NCI-H460 (cell line): ENCODE measurements at places on chromosomes 12 and 14.

GRCh38 chr12:13311551-13311950 is 115.0 kb downstream of the EMP1 start:
- DNase-seq, result no peak

- no peak for DNase-seq
Observed at GRCh38 chr12:71152851-71153250, 4.9 kb downstream of the TSPAN8 start.

GRCh38 chr12:51028813-51029150 is 2.6 kb upstream of the SLC11A2 start:
- no peak for DNase-seq

GRCh38 chr12:52243259-52243855 is 10.3 kb downstream of the KRT7 start:
- DNase-seq, result peak; percentile 26

GRCh38 chr14:32104308-32104707 is 27.2 kb downstream of the ARHGAP5 start:
- no peak for DNase-seq

GRCh38 chr12:24425601-24425970 is 476.1 kb upstream of the SOX5 start:
- no peak for DNase-seq

DNA sequence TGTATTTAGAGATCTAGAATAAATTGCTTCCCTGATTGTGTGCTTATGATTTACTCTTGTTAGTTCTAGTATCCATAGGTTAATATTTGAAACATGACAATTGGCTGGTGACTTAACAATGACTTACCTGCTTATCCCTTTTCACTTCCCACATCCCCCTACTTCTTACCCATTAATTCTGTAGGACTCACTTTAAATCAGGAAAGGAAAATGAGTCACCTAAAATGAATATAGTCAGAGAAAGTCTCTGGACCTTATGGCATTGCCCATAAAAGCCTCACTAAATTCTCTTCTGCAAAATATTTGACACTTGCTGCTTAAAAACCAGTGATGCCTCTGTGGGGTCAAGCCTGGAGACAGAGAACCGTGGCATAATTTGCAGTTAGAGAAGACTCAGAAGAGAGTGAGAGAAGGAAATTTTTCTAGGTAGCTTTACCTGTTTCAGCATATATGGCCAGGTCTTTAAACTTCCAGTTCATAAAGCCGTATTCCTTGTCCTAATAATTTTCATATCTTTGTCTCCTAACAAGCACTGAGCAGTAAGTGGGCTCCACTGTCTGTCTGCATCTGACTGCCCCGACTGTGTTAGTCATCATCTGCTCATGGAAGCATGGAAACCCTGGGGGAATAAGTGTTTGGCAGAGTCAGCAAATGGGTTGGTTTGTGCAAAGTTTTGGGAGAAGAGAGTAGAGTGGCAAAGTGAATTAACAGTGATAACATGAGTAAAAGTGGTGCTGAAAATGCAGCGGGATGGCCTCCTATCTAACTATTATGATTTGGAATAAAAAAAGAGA is 294.4 kb downstream of the AKAP6 start:
- DNase-seq, result no peak

GRCh38 chr12:132169376-132169775 is 25.1 kb downstream of the NOC4L start:
- DNase-seq, result no peak

DNA sequence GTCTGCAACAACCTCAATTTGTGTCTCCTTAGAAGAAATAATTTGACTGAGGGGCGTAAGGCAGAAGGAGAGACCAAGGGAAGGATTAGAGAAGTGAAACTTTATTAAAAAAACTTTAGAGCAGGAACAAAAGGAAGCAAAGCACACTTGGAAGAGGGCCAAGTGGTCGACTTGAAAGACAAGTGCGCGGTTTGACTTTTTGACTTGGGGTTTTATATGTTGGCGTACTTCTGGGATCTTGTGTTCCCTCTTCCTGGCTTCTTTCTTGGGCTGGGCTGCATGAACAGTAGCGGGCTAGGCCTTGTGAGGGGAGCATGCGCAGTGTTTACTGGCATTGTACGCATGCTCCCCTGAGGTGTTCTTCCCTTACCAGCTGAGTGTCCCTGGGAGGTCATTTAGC is 369.3 kb upstream of the DCN start:
- DNase-seq, result no peak

GRCh38 chr12:27953348-27953747 is 19.2 kb downstream of the PTHLH start:
- DNase-seq, result no peak

DNA sequence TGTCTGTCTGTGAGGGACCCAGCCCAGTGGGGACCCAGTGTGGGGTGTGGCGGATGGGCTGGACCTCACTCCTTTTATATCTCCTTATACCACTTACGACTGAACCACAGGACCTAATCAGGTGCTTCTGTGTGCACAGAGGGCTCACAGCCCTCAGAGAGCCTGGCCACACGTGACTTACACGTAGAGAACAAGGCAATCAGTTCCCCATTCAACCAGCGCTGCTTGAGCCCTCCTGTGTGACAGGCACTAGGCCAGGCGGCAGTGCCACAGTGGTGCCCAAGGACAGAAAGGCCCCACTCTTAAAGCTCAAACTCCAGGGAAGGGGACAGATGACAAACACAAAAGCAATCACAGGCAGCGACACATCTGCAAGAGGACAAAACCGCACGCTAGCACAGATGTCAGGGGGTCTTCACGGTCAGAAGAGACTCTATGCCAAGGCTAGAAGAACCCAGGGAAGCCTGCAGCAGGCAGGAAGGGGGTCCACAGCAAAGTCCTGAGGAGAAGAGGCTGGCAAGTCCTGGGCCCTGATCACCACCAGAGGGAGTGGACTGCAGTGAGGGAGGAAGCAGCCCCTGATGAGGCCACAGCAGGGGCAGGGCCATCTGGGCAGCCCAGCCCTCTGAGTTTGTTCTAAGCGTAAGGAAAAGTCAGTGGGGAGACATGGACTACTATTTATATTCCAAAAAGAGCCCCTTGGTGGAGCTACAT is 39.3 kb downstream of the SETD3 start:
- DNase-seq, result no peak

DNA sequence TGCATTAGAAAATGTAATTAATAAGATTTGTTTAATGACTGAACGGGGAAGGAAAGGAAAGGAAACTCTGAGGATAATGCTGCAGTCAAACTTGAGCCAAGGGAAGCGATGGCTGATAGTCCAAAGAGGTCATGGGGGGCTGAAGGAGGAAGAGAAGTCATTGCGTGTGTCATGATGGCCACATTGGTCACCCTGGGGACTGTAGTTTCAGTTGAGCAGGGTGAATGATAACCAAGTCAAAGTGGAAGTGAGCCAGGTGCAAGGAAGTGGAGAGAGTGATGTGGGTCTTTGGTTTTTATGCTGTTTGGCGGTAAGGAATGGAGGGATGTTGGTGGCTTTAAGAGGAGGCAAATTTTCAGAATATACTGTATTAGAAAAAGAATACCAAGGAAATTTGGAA is 21.6 kb downstream of the C12orf75 start:
- DNase-seq, result no peak

- no peak for DNase-seq
Observed at GRCh38 chr12:53102883-53103807, at the start of gene SOAT2. Gene SOAT2, plus strand, starts transcription at chr12:53103486. Its CDS starts 92 bp downstream, at chr12:53103578.

- DNase-seq, result no peak
Observed at GRCh38 chr14:87508333-87508732, 484.6 kb downstream of the GALC start.

DNA sequence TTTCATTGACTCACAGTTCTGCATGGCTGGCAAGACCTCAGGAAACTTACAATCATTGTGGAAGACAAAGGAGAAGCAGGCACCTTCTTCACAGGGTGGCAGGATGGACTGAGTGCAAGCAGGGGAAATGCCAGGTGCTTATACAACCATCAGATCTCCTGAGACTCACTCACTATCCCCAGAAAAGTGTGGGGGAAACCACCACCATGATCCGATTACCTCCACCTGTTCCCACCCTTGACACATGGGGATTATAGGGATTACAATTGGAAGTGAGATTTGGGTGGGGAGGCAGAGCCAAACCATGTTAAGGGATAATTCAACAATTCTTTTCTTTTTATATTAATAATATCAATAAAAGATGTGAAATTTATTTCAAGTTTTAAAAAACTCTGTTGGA is 34.1 kb downstream of the CNTN1 start:
- DNase-seq, result no peak

DNA sequence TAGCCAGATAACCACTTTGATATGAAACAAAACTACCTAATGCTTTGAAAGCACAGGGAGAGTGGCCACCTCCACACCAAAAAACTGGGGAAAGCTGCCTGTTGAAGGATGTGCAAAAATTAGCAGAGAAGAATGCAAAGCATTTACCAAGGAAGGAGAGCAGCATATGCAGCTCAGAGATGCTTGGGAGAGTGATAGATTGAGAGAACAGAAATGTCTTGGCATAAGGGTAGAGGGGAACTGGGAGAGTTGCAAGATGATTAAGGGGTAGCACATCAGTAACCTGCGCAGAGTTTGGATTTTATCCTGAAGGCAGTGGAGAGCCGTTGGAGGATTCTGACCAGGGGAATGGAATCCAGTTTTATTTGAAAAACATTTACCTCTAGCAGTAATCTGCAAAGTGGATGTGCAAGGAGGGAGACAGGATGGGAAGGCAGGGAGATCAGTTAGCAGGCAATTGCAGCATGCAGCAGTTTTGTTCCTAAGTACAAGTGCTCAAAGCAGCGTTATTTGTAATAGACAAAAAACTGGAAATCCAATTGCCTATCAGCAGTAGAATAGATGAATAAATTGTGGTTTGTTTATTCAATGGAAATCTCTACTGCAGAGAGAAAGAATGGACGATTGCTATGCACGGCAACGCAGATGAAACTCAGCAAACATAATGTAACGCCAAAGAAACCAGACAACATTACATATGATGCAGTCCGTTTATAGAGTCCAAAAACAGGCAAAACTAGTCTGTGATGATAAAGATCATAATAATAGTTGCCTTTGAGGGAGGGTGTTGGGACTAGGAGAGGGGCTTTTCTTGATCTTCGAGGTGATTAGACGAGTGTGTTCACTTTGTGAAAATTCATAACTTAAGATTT is 81.5 kb downstream of the BHLHE41 start:
- DNase-seq, result no peak

DNA sequence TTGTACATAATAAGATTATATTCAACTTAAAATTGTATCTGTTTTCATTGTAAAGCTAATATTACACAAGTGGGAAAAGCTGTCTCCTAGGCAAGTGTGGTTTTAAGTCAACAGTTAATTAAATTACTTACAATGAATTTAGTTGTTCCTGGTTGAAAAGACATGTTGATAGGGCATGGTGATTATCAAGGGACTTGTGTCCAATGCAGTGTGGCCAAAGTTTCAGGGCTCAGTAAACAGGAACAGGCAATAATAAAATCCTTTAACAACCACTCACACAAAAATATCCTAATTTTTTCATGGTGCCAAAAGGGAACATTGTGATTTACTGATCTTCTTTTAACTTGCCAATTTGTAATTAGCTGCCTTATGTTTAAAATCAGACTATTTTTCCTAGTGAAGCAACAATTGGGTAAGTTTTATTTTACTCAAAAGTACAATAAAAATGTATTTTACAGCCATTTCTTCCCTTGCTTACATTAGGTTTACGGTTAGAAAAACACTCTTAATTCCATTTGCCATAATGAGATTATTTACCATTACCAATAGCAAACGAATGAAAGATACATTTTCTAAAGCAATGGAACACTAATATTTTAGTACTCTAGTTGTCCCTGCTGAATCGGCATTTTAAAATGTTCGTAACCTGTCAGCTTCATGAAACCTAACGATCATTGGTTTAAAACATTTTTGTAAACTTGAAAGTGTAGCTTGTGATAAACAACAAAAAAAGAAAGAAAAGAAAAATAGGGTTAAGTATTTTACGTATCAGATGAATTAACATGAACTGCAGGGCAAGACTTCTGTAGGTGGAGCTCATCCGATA is 1.8 kb upstream of the WNK1 start:
- no peak for DNase-seq

- no peak for DNase-seq
Observed at GRCh38 chr12:57488402-57489156, 711 bp downstream of the MARS1 start.

GRCh38 chr12:104823985-104824461 is 134.1 kb downstream of the SLC41A2 start:
- no peak for DNase-seq

- DNase-seq, result no peak
Observed at GRCh38 chr12:124661341-124661740, 93.9 kb upstream of the NCOR2 start.

DNA sequence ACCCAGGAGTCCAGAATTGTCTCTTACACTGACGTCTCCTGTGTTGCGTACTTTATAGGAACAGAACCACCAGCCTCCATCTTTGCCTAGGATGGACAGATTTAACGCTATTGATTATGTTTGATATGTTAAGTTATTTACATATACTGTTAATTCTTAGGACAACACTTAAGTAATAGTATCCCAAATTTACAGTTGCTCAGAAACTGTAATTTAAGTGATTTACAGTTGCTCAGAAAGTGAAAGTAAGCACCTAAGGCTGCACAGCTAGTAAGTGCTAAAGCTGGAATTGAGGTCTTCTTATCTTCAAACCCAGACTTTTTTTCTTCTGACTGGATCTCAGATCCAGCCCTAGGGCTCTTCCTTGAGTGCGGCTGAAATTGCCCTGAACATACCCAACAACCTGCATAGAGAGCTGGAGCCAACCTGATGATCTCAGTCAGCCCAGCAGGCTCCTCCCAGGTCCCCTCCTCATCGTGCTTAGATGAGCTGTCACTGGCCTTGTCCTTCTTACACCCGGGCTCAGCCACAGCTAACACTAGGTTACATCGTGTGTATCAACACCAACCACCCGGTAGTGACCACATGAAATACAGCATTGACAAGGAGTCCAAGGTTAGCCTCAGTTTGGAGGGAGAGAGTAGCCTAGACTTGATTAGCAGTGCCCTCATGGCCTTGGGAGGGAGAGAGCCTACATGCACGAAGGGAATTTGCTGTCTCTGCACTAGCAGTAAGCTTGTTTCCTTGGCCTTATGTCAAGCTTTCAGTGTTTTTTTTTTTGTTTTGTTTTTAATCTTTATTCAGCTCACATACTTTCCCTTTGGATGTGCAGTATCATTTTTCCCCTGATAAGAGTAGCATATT is 111.1 kb upstream of the ARHGAP5 start:
- DNase-seq, result no peak

DNA sequence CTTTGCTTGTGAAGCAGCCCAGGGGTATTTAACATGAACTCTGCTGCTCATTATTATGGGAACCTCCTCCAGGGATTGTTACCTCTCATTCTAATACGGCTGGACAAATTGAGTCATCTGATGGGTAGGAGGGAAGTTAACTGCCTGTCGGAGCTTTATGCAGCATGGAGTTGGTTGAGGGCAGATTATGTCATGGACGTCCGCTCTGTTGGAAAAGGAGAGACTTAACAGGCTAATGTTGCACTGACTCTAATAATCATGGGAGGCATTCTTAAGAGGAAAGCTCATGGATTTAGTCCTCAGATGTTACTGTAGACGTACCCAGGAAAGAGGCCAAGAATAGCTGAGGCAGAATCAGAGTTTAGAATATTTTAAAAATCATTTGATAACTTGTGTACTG is 9.9 kb downstream of the POP5 start:
- DNase-seq, result no peak

DNA sequence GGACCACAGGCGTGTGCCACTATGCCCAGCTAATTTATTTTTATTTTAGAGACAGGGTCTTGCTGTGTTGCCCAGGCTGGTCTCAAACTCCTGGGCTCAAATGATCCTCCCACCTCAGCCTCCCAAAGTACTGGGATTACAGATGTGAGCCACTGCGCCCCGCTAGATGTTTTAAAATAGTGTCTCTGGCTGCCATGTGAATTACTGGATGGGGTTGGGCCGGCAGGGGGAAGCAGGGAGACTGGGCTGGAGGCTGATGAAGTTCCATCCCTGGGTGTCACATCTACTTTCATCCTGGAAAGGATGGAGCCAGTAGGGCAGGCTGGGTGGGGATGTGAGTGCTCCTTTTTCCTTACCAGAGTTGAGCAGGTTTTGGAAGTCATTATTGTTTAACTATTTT is 46.1 kb downstream of the DNAH10 start:
- peak; percentile 36 for DNase-seq
